Lower leg skin (tissue), 4 donors: ENCODE measurements at places on chromosomes 4 and X.

DNA sequence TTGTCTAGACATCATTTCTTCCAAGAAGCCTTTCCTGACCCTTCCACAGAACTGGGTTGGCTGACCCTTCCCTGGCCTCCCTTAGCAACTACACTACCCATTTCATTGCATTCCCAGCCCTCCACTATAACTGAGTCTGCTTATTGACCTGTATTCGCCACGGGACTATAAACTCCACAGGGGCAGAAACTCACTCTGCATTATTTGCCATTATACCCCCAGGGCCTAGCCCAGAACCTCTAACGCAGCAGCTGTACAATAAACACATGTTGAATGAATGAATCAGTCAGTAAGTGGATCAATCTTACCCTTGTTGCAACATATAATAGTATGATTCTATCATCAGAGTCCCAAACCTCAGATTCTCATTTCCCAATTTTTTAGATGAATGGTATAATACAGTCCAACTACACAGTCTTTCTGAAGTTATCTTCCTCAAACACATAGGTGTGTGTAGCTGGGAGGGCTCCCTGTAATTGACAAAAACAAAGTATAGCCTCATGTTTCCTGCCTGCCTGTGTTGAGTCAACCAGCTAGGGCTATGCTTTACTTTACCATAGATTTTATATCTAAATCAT, 209.3 kb downstream of the CHIC2 start:
- no peak for DNase-seq

DNA sequence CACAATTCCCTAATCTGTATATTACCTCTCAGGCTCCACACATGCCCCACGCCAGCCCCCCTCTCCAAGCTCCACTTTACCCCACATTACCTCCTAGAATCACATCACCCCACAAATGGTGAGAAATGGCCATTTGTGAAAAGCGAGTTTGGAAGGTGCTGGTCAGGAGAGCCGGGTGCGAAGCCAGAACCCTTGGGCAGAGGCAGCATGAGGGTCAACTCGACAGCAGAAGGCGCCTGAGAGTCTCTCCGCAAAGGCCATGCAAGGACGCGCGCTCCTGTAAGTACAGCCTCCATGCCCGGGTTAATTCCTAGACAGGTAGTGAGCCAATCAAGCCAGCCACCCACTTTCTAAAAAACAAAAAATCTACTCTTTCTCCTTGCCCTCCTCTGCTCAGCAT, 42.4 kb downstream of the RHOXF2 start:
- DNase-seq, result no peak

DNA sequence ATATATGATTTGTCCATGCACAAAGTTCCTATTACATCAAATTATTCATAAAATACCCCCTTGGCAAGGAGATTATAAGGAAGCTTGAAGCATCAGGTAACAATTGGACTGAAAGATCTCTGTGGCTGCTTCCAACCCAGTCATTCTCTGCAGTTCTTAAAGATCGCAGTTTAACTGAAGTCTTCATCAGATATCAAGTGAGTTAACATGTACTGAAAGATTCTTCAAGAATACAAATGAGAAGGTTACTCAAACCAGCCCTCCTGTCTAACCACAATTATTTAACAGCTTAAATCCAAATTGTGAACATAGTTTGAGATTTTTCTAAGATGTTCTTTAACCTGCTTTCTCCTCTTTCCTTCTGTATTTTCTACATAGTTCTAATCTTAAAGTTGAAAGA, 56.1 kb downstream of the SLC10A7 start:
- DNase-seq, result no peak

DNA sequence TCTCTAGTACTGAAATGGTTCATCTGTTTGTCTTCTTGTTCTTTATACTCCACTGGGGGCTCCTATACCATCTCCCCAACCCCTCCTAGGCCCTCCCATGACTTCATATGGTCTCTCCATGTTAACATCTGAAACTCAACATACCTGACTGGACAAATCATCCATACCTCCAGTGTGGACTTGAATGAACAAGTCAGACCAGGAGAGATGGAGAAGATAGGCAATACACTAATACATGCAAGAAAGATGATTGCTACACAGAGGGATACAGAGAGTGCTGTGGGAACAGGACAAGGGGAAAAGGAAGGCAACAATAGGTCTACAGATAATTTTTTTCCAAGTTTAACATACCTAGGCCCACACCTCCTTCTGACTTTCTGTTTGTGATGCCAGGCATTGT, 175.1 kb downstream of the FHIP1A start:
- no peak for DNase-seq

DNA sequence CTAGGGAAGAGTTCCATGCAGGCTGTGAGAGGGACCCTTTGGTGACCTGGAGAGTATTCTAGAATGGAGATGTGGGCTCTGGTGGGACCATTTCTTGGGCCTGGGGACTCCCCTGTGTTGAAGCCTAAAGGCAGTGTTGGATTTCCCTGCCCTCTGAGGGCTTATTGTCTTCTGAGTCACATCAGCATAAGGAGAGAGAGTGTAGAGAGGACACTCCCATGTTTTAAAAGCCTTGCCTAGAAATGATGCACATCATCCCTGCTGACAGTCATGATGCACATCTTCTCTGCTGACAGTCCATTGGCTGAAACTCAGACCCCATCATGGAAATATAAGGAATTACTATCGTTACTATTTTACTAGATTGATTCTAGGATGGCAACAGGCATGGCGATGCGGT, 51.9 kb downstream of the FAM114A1 start:
- DNase-seq, result no peak

DNA sequence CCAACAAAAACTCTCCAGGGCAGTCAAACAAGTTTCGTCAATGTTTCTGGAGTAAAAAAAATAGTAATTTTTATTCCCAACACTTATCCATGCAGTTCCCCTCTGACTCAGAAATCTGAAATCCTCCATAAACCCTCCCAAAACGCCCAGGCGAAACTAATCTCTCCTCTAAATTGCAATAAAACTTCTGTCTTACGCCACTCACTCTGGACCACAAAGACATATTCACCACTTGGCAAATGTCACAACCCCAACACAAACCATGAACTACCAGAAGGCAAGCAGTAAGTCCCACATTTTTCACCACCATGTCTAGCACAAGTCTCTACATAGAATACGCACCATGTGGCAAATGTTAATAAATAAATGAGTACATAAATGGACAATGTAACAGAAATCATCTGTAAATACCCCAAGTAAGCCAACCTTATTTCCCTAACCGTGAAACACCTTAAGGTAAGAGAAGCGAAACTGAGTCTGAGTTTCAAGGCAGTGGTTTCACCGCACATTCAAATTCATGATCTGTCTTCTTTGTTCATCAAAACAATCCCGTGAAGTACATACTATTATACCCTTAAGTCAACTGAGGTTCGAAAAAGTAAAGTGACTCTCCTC, 1.6 kb downstream of the PAPSS1 start:
- no peak for DNase-seq

- peak; percentile 63 for DNase-seq
These were observed 52.9 kb upstream of the HPF1 start for GRCh38 chr4:169810325-169811323.

DNA sequence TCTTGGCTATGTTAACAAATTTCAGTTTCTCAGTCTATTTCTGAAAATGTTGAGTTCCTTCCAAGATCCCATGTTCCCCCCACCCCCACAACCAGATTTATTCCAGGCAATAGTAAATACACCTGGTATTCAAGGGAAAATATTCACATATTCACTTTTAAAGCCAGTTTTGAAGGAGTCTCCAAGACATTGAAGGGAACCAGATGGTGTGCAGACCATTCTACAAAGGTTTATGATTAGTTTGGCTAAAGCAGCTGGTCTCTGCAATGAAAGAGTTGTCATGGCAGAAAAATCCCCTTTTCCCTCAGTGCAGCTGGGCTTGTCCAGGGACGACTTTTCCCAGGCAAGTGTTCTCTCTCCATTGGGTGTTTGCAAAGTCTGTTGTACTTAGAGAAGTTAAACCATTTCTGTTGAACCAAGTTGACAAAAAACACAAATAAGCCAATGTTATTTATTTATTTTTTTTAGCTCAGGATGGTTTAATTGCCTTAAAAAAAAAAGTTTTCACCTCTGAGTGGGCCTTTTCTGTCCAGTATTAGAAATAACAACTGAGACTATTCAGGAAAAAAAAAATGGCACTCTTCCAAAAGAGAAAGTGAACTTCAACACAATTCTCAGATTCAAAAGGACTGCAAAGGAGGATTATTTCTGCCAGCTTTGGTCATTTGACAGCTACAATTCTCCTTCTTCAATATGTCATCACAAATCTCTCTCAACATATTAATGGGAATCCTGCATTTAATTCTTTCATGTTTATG, 410.6 kb downstream of the IL1RAPL1 start:
- DNase-seq, result no peak

GRCh38 chr4:123127218-123127617, 204.8 kb upstream of the NUDT6 start:
- no peak for DNase-seq
